ENCODE measurements at places on chromosomes 13 and 19. TPM values are rescaled to one million over a fixed set of nuclear protein-coding genes. Genes with fewer than 3 reads are reported as not detected.

Gene CPAMD8
- total RNA-seq, result 40.6 TPM

Gene CACNG7
- 0.76 TPM for total RNA-seq

Gene EDNRB
- total RNA-seq, result 70.6 TPM

Gene SIGLEC5
- total RNA-seq, result 0.88 TPM

Gene SMIM24
- total RNA-seq, result 34.7 TPM

Gene MBD3L2
- not detected for total RNA-seq

Gene CNFN
- total RNA-seq, result 0.76 TPM

Gene TRPM4
- 39.2 TPM for total RNA-seq

Gene ZNF681
- 3.3 TPM for total RNA-seq
